ENCODE measurements at places on chromosomes 7 and 10.

GRCh38 chr7:92788559-92789183 lies 47.7 kb downstream of the CDK6 start:
- DNase-seq, result no peak

DNA sequence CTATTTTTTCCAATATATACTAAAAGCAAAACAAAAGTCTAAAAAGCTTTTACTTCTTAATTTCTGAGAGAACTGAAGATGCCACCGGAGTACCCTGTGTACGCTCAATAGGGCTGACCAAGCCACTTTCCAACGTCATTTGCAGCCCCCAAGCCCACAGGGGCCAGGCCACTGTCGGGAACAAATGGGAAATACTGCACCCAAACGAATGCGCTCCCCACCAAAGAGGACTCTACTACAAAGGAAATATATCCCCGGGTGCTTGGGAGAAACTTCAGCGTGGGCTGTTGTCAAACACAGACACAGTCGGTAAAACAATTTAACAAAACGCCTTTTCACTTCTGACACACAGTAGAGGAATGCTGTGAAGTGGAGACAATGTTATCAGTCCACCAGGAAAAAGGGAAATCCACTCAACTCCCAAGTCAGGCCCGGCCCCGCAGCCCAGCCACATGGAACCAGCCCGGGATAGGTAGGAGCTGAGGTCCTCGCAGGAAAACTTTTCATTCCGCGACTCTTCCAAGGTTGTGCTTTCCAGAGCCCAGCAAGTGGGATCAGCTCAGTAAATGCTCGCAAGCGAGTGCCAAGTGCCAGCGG lies 1.4 kb downstream of the PARD3 start:
- DNase-seq, result peak; percentile 62

DNA sequence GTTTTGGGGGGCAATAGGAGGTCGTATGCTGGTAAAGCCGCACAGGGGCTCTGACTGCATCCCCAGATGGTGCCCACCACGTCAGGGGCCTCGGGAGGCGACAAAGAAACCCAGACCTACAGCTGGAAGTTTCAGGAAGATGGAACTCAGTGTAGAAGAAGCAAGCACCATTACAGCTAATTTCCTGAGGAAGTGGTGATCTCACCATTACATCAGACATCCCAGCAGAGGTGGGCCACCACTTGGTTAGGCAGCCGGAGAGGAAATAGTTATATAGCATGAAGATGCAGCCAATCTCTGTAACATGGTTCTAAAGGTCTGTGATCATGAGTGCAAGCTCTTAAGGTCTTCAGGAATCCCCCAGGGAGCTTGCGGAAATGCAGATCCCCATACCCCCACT lies 127.3 kb upstream of the PCBD1 start:
- no peak for DNase-seq

DNA sequence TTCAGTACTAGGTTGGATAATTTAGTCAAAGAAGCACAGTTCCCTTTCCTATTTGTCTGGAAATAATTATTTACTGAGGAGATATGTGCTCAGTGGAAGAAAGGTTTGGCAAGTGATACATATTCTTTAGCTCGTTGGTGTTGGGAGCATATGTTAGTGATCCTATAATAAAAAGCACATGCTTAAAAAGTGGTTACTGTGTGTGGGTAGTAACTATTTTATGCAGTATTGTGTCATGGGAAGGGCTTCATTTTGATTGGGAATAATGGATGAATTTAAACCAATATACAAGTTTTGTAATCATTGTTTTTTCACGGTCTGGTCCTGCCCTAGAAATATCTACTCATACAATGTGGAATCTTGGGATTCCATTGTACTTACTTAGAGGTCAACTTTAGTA lies 188.7 kb upstream of the PPP1R3A start:
- peak; percentile 44 for DNase-seq

DNA sequence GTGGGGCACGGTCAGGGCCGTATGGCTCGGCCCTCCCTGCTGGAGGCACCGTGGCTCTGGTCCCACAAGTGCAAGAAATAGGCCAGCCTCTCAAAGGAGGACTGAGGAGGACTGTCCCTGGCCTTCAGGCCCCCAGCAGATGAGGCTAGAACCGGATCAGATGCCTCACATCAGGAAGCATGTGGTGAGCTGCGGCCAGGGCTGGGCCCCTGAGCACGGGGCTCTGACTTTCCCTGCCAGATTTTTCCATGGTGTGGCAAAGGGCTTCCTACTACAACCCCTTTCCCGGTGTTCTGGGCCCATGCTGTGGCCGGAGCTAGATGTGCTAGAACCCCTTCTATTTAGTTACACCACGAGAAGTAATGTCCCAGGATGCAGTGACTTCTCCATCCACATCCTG lies 100.4 kb downstream of the TCERG1L start:
- no peak for DNase-seq

GRCh38 chr7:158959021-158959717 lies 102.8 kb downstream of the DYNC2I1 start:
- no peak for DNase-seq

- DNase-seq, result no peak
Measured at GRCh38 chr7:6181136-6181535, 91.3 kb downstream of the CYTH3 start.

- peak; percentile 56 for DNase-seq
Measured at GRCh38 chr7:39910108-39910869, 39.8 kb upstream of the CDK13 start.

DNA sequence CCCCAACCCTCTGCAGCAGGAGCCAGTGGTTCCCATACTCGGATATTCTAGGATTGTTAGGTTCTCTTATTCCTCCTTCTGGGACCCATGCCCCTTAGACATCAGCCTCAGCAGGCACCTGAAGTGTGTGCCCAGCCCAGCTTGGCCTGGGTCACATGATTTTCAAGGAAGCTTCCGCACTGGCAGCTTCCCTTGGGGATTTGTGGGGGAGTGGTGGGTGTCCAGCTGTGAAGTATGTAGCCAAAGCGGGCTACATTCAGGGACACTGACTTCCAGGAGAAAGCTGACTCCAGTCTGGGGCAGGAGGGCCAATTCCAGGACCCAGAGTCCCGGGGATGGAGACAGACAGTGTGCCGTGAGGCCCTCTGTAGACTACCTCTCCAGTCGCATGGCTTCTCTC lies 1.3 kb downstream of the LDB1 start:
- DNase-seq, result peak; percentile 65

- DNase-seq, result no peak
Measured at GRCh38 chr7:90201500-90202195, 9.9 kb upstream of the STEAP2 start.

GRCh38 chr7:92626281-92626809 lies 36.2 kb upstream of the FAM133B start:
- no peak for DNase-seq

- no peak for DNase-seq
Measured at GRCh38 chr10:123903621-123904020, 12.0 kb upstream of the CPXM2 start.

- no peak for DNase-seq
Measured at GRCh38 chr7:81488210-81488609, 281.6 kb downstream of the HGF start.

DNA sequence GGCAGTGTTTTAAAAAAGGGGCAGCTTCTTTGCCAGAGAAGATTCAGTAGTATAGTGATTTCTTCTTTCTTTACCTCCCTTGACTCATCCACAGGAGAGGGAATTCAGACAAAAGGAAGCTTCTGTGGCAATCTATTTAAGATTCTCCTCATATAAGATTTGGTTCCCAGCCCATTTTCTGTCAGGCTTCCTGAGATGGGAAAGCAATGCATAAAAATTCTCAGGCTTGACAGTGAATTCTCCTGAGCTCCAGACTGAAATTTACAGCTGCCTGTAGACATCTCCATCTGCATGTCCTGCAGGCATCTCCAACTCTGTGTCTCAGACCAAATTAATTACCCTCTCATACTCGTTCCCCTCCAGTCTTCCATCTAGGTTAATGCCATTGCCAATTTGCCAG lies 72.8 kb downstream of the TSPAN12 start:
- no peak for DNase-seq

DNA sequence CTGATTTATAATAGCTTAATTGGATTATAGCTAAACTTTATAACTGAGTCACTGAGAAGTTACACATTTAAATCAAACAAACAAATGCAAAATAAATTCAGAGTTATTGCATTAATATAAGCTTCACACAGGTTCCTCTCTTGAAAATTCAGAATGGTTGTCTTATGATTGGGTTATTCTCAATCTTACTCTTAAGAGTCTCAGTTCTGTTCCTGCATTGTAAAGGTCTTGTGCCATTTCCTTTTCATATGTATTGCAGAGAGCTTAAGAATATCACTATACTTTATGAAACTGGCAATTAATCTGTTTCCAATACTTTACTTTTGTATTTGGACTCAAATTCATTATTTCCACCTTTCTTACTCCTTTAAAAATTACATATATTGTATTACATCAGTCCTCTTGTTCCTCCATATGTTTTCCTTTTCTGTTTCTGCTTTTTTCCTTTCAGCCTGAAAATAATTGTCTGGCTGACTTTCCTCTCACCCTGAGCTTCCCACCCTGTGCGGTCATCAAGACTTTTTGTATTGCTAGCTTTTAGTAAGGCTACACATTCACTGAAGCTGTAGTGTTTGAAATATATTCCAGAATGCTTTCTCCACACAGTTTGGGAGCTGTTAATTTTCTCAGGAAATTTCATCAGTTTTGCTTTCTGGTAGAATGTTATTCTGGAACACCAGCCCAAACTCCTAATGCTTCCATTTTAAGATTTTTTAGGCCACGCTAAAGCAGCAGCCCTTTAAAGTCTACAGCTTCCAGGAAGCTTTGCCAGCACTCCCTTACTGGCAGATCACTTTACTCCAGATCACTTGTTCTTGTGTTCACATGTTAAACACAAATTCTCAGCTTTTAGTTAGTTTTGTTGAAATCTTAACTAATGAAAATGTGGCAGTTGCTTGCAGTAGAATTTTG lies 139.4 kb downstream of the KCND2 start:
- no peak for DNase-seq

- peak; percentile 62 for DNase-seq
Measured at GRCh38 chr7:19118636-19119371, 1.4 kb upstream of the TWIST1 start.

- no peak for DNase-seq
Measured at GRCh38 chr10:6929148-6929830, 349.2 kb upstream of the PRKCQ start.

DNA sequence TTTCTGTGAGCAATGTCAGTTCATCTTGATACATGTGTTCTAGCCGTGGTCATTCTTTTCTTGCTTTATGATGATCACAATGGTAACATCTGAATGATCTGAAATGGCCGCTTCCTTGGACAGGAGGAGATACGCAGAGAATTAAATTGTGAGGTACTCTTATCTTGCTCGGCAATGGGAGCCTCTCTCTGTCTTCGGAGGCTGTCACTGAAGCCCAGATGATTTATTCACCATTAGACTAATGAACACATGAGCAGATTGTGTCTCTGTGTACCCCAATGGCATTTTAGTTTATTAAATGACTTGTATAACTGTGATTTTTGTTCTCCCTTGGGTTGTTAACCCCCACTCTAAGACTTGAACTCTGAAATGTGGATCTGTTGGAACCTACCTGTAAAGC lies 38.6 kb downstream of the RBM33 start:
- DNase-seq, result no peak

GRCh38 chr10:98101366-98101765 lies 33.1 kb upstream of the R3HCC1L start:
- peak; percentile 1 for DNase-seq

DNA sequence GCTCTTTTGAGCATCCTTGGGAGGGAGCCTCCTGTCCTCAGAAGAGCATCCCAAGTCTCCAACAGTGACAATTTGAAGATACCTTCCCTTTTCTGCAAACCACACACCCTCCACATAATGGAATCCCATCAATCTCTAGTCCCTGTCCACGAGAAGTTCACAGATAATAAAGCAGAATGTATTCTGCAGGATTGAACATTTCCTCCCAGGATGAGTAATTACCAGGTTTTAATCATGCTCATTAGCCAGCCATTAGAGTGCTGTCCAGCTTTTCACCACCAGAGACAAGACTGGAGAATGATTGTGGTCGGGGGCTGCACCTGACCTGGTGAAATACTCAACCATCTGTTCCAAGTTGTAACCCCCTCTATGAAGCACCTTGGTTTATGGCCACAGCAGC lies 958.6 kb downstream of the KCNMA1 start:
- no peak for DNase-seq

- no peak for DNase-seq
Measured at GRCh38 chr7:118745927-118746326, 521.4 kb downstream of the ANKRD7 start.

DNA sequence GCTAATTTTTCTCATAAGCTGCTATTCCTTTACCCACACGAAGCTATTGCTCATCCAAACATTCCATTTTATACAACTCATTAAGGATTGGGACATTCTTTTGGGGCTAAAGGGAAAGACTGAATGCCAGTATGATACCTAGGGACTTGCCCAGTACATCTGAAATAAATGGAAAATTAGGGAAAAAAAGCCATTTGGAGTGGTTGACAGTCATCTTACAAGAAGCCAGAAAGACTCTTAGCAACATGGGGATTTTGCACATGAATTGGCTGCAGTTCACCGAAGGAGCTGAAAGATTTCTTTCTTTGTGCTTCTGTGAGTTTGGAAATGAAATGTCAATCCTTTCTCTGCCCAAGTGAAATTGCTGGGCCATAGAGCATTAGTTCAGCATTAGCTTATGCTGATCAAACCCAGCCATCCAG lies 43.3 kb upstream of the MTURN start:
- DNase-seq, result peak; percentile 93

All from fibroblast of skin of back (primary cell).